ENCODE measurements at places on chromosomes 11 and 22. TPM values are rescaled to one million over a fixed set of nuclear protein-coding genes. Genes with fewer than 3 reads are reported as not detected.

DNA sequence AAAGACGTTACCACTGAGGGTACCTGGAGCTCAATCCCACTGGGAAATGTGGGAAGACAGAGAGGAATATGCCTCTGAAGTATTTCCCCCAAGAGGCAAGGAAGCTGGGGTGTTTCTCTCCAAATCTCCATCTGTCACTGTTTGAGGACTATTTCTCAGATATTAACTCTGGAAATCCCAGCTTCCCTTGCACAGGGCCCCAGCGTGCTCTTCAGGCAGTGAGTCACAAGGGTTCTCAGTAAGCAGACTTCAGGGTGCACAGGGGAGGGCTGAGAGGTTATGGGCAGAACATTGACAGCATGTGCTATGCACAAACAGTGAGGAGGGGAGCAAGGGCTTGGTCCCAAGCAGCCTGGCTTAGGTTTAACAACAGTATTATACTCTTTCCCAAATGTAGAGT lies 60.9 kb upstream of the EED start:
- no peak overlapping the region for H3K27ac ChIP-seq
- no peak overlapping the region for H3K4me3 ChIP-seq
- H3K36me3 ChIP-seq: no peaks in the 10 kb centered on the region
- H3K27me3 ChIP-seq: no peaks in the 10 kb centered on the region

DNA sequence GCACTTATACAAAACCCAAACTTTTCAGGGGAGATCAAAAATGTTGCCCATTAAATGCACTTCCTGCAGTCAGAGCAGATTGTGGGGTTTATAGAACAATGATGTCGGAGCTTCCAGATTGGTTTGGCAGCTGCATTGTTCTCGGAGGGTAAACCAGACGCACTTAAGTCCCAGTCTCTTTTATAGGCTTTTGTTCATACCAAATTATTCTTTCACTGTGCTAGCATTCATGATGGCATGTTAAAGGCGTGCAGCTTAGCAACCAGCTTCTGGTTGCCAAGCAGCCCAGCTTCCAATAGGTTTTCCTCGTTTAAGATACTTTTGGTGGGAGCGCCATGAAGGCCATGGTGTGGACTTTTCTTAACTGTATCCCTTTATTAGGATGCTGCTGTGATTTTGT lies 40.9 kb downstream of the ZC3H12C start:
- H3K27me3 ChIP-seq: no peaks in the 10 kb centered on the region
- peak; percentile 14 for DNase-seq
- no peak overlapping the region for H3K27ac ChIP-seq
- H3K36me3 ChIP-seq: peaks cover 11% of the 10 kb centered on the region

DNA sequence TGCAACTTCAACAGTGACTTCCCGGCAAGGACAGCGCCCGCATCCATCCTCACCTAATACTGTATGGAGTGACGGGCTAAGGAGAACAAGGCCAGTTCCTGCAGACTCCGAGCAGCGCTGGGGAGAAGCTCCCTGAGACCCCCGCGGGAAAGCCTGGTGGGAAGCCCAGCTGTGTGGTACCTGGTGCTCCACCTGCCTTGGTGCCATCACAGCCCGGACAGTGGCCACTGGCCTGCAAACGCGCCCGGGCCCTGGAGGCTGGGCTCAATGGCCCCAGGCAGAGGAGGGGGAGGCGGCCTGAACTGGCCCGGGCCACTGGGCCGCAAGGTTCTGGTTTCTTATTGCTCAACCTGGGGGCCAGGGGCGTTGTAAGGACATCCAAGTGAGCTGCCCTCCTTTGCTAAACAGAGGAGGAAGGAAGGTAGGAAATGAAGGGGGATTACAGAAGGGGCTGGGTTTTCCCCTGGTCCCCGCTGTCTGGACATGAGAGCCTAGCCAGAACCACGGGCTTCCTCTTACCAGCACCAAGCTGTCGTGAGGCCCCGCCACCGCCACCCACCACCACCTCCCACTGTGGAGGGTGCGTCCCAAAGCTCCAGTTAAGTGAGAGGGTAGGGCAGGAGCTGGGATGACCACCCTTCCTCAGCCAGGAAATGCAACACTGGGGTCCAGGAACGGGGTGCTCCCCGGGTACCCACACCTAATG lies 8.5 kb upstream of the CDC42BPG start:
- H3K27ac ChIP-seq: no peak overlapping the region
- H3K27me3 ChIP-seq: no peaks in the 10 kb centered on the region
- peaks cover 14% of the 10 kb centered on the region for H3K4me1 ChIP-seq
- peaks cover 2% of the 10 kb centered on the region for H3K36me3 ChIP-seq
- H3K4me3 ChIP-seq: no peak overlapping the region
- no peak for DNase-seq

DNA sequence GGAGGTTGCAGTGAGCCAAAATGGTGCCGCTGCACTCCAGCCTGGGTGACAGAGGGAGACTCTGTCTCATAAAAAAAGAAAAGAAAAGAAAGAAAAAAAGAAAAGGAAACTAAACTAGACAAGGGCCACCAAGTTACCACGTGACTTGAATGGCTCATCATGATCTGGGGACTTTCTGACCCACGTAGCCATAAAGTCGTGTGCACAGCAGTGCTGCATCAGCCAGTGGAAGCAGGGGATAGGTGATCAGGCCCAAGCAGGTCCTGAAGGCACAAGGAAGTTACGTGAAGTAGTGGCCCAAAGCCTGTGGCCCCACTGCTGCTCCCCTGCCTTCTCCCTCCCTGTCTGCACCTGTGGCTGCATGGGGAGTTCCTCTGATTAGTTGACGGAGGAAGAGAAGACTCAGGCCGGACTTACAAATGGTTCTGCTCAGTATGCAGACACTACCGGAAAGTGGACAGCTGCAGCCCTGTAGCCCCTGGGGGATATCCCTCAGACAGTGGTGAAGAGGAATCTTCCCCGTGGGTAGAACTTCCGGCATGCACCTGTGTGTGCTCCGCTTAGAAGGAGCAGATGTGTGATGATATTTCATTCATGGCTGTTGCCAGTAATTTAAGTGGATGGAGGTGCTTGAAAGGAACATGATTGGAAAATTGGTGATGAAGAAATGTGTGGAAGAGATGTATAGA lies 18.2 kb upstream of the CD81 start:
- no peak overlapping the region for H3K4me3 ChIP-seq
- no peaks in the 10 kb centered on the region for H3K36me3 ChIP-seq
- peak overlapping the region; percentile 4 for H3K27ac ChIP-seq
- H3K4me1 ChIP-seq: no peaks in the 10 kb centered on the region
- H3K27me3 ChIP-seq: no peaks in the 10 kb centered on the region

DNA sequence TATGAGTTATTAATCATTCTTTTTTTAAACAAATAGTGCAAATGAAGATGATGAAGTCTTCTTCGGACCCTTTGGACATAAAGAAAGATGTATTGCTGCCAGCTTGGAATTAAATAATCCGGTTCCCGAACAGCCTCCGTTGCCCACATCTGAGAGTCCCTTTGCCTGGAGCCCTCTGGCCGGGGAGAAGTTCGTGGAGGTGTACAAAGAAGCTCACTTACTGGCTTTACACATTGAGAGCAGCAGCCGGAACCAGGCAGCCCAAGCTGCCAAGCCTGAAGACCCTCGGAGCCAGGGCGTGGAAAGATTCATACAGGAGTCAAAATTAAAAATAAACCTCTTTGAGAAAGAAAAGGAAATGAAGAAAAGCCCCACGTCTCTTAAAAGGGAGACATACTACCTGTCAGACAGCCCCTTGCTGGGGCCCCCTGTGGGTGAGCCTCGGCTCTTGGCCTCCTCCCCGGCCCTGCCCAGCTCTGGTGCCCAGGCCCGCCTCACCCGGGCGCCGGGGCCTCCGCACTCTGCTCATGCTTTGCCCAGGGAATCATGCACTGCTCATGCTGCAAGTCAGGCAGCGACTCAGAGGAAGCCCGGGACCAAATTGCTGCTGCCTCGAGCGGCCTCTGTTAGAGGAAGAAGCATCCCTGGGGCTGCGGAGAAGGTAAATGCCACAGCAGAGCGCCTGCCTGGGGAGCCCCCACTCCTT lies 11.8 kb downstream of the GTSE1 start:
- peaks cover 4% of the 10 kb centered on the region for H3K4me1 ChIP-seq
- no peak overlapping the region for H3K4me3 ChIP-seq
- H3K27ac ChIP-seq: no peak overlapping the region
- peaks cover 15% of the 10 kb centered on the region for H3K36me3 ChIP-seq
- no peaks in the 10 kb centered on the region for H3K27me3 ChIP-seq
- no peak for DNase-seq

DNA sequence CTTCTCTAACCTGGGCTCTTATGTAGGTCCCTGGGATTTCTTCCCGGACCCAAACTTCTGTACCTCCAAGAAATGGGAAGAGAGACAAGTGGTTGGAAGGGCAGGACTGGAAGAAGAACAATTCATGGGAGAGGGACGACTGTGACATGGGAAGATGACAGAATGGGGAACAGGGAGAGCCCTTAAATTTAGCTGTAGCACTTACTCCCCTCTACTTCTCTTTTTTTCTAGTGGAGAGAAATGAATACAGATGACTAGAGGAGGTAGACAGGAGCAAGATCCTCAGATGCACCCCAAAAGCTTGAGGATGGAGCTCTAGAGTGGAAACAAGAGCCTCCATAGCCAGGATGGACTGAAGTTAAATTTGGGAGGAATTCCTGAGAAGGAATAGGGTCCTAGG lies 2.3 kb downstream of the RHOG start:
- no peak for DNase-seq
- peak overlapping the region; percentile 90 for H3K4me3 ChIP-seq
- H3K36me3 ChIP-seq: peaks cover 11% of the 10 kb centered on the region
- H3K27me3 ChIP-seq: no peaks in the 10 kb centered on the region

DNA sequence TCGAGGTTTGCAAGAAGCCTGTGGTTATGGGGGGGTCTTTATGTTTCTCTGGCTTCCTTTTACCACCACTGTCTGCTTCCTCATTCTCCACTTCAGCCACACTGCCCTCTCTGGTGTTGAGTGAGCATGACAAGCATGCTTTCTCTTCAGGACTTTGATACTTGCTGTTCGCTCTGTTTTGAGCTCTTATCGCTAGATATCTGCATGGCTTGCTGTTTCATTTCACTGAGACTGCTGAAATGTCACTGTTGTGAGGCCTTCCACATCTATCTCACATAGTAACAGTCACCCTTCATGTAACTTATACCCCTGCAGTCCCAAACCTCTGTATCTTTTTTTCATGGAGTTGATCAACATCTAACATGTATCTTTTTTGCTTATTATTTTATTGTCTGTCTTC lies 59.8 kb downstream of the TMEM135 start:
- H3K27me3 ChIP-seq: no peaks in the 10 kb centered on the region
- DNase-seq: peak; percentile 19
- H3K36me3 ChIP-seq: peaks cover 32% of the 10 kb centered on the region
- no peak overlapping the region for H3K4me3 ChIP-seq
- peaks cover 6% of the 10 kb centered on the region for H3K4me1 ChIP-seq

DNA sequence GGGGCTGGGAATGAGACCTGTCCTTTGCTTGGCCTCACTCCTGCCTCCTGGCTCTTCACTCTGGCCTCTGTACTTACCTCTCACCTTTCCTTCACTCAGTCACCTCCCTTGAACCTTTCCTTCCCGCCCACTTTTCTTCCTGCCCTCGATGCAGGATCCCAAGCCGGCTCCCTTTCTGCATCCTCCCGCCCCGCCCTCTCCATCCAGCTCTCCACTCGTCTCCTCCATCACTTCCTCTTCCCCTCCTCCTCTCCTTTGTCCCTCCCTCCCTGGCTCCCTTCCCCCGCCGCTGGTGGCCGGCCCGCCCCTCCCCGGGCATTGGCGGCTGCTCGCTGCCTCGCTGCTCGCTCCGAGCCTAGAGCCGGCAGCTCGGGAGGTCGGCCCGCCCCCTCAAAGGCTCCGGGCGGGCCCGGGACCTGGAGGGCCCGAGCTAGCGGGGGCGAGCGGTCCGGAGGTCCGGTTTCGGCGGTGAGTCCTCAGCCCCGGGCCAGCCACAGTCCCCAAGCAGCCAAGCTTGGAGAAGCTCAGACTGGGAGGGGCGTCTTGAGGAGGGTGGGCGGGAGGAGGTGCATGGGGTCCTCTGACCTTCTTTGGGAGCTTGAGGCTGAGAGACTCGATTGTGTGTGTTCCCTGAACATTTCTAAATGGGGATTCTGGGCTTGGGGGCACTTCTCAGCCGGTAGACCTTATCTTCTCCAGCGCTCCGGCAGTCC lies 13.8 kb downstream of the PHLDB1 start:
- peak overlapping the region; percentile 97 for H3K27ac ChIP-seq
- peaks cover 67% of the 10 kb centered on the region for H3K4me1 ChIP-seq
- peak overlapping the region; percentile 96 for H3K4me3 ChIP-seq
- DNase-seq: peak; percentile 69
- no peaks in the 10 kb centered on the region for H3K27me3 ChIP-seq

GRCh38 chr22:48396091-48396784 lies 1431.4 kb downstream of the BRD1 start:
- H3K27ac ChIP-seq: no peak overlapping the region
- DNase-seq: no peak
- H3K4me1 ChIP-seq: no peaks in the 10 kb centered on the region

- DNase-seq: no peak
- H3K4me1 ChIP-seq: peaks cover 26% of the 10 kb centered on the region
- peak overlapping the region; percentile 83 for H3K27ac ChIP-seq
- peak overlapping the region; percentile 90 for H3K4me3 ChIP-seq
- H3K27me3 ChIP-seq: no peaks in the 10 kb centered on the region
Observed at GRCh38 chr11:119055901-119056300, 1.1 kb downstream of the HYOU1 start.

DNA sequence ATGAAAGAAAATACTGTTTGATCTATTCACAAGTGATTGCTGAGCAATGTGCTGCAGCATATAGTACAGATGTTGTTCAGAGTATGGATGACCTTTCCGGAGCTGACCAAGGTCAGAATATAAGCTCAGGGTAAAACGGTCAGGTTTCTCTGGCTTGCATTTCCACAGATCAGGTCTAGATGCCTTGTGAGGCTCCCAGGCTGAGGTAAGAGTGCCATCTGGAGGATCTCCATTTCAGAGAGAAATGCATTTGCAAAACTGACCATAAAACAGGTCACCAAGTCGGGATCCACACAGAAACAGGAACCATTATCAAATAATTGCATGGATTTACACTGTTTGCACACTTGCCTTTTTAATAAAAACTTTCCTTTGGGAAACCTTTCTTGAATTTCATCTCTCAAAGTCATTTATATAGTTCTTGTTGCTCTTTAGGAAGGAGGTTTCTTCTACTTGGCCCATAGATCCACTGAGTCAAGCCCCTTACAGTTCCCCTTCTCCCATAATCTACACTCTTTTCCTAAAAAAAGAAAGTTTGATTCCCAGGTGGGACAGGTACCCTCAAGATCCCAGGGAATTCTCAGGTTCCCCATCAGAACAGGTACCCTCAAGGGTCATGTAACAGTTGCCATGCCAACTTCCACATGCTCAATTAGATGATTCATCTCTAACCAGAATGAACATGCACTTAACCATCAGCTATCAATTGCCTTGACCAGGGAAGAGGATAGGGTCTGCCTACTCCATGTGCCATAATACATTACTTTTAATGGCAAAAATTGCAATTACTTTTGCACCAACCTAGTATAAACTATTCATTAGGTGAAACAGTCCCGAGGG lies 25.0 kb upstream of the TMPRSS5 start:
- H3K4me3 ChIP-seq: no peak overlapping the region
- H3K27ac ChIP-seq: no peak overlapping the region
- no peaks in the 10 kb centered on the region for H3K27me3 ChIP-seq
- H3K4me1 ChIP-seq: no peaks in the 10 kb centered on the region

GRCh38 chr11:96337541-96338431 lies 5.2 kb downstream of the MAML2 start:
- peaks cover 9% of the 10 kb centered on the region for H3K36me3 ChIP-seq
- no peaks in the 10 kb centered on the region for H3K27me3 ChIP-seq
- H3K27ac ChIP-seq: no peak overlapping the region
- H3K4me1 ChIP-seq: peaks cover 85% of the 10 kb centered on the region

ACTN3 gene
- 0.16 TPM for total RNA-seq

MRPL11 gene
- total RNA-seq: 91.4 TPM

PLAAT5 gene
- total RNA-seq: 0.77 TPM

PNPLA5 gene
- total RNA-seq: not detected

RBFOX2 gene
- total RNA-seq: 136 TPM

OR51B4 gene
- total RNA-seq: not detected
